ENCODE measurements at places on chromosomes 2 and 18.
A peak's percentile ranks its signal among the peaks of the same experiment; 100 is the strongest.

DNA sequence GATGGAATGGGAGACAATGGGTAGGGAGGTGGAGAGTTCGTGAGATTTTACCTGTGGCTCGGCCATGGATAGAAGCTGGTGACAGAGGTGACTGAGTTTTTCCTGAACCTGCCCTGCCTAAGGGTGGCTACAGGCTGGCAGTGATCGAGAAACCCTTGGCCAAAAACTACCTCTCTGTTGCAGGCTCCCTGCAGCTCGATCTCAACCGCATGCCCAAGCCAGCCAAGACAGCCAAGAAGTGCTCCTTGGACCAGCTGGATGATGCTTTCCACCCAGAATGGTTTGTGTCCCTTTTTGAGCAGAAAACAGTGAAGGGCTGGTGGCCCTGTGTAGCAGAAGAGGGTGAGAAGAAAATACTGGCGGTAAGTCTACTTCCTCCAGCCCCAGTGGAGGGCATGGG, 225.5 kb downstream of the DYSF start:
- no peak for DNase-seq

DNA sequence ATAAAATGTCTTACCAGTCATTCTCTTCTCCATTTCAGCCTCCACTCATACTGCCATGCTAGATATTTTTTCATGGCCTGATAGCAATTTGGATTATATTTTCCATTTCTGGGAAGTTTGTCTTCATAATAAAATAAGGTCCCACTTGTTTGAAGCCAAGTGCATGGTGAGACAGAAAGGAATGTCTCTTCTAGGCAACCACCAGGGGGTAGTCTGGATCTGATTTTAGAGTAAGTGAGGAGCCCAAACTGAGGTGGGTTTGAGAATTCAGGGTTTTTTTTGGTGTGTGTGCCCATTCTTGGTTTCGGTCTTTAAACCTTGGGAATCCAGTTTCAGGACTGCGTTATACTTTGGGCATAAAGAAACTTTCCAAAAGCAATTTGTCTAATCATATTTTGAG, 315.5 kb downstream of the RPRM start:
- no peak for DNase-seq

DNA sequence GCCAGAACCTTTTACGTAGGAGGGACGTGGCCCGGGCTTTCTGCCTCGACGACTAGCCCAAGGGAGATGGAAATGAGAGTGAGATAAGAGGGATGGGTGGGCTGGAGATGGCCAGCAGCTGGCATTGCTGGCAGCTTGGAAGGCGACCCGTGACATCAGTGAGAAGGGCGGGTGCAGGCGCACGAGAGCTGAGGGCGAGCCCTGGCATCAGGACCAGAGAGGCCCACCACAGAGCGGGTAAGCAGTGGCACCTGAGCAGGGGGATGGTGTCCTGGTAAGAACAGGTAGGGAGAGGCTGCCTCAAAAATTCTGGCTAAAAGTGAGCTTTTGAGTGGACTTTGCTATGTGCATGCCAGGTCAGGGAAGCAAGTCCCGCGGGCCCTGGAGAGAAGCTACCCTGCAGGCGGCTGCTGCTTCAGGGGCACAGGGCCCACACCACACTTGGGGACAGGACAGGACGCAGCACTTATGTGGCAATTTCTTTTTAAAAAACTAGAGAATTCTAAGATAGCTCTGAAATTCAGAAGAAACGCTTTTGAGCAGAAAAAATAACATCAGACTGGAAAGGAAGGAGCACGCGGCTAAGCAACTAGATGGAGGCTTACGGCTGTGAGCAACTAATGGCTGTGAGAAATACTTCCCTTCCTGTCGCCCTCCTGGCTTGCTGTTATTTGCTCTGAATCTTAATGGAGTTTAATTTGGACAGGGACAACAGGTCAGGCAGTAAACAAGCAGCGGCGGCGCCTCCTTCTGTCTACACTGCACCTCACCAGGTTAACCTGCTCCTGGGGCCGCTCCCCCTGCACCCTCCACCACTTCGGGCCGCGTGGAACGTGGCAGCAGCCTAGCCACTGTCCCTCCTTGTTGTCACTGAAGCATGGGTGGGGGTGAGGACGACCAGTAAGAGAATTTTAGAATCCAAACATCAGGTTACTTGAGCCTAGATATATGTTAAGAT, 20.5 kb downstream of the THAP4 start:
- DNase-seq = no peak

GRCh38 chr2:181037922-181038321, 57.5 kb downstream of the UBE2E3 start:
- no peak for DNase-seq

DNA sequence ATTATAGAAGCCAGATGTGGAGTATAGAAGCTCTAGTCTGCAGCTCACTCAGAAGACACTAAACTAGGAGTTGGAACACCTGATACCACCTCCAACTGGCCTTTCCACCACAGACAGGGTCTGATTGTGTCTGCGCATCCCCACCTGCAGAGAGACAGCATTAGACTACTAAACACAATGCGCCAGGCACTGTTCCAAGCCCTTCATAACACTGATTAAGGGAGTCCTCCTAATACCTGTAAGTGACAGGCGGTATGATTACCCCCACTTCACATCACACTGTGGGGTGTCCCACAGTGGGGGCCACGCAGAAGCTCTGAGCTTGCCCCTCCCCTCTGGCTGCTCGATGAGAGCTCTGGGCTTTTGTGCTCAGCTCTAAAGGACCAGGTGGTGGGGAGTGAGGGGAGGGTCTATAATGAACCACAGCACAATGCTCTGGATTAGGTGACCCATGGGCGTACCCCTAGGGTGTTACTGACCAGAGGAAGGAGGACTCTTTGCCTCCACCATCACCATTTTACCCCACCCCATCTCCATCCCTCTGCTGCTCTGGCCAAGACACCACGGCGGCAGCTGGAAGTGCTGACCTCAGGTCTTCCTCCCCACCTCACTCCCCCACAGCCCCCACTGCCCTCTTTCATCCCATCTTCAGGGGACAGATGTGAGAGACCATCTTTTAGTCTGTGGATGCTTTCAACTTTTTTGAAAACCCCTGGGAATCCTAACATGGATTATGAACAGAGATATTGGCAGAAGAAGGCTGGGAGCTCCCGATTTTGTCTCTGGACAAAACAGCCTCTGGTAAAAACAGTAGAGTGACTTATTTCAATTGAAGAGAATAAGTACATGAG, 145.1 kb downstream of the GFPT1 start:
- DNase-seq = no peak

GRCh38 chr2:162490761-162491470, 147.0 kb downstream of the GCA start:
- DNase-seq = no peak

DNA sequence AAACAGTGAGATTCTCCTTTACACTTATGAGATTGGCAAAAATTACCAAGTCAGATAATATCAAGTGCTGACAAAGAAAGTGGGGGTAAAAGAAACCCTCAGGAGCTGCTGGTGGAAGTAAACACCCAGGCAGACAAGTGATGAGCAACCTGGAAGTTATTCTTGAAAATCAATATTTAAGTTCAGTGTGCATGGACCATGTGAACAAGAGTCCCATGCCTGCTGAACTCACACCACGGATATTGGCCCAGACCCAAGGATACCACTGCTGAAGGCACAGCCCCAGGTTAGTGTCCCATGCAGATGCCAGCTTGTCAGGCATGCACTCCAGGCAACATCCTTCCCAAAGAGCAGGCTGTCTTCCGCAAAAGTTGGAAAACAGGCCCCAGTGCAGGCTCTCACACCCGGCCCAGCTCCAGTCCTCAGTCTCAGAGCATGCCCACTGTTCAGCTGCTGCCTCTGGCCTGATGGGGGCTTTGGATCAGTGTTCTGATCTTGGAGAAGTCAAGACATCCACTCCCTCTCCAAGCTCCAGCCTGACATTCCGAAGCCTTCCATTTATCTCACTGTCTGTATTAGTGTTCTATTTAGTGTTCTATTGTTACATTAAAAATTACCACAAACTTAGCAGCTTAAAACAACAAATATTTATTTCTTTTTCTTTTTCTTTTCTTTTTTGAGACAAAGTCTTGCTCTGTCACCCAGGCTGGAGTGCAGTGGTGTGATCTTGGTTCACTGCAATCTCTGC, 70.0 kb downstream of the HS1BP3 start:
- DNase-seq = no peak

- peak; percentile 80 for DNase-seq
Observed at GRCh38 chr2:147989809-147990403, 30.6 kb downstream of the ORC4 start.

GRCh38 chr18:13834496-13835015, 10.6 kb downstream of the MC5R start:
- DNase-seq = no peak

- DNase-seq = no peak
Observed at GRCh38 chr18:35123811-35124210, 82.6 kb downstream of the MAPRE2 start.

- no peak for DNase-seq
Observed at GRCh38 chr2:147501968-147502367, 342.9 kb upstream of the ACVR2A start.

DNA sequence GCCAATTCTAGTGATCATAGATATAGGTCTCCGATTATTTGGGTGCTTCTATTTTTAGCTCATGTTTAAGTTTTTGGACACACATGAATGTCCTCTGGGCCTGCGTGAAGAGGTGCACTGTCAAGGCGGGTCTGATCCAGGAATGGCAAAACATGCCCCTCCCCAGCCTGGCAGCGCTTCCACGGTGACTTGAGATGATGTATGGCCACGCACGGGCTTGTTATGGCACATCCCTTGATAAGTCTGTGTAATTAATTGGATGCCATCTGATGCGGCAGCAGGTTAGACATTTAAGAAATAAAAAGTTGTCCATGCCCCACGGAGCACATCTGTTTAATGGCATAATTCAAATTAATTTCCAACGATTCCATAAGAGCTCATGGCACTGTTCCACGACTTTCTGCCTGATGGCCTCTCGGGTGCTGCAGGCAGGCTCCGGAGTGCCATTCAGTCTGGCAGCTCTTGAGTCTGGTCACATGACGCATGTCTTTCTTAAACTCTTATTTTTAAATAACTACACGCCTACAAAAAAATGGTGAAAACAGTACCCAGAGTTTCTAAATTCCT, 151.4 kb downstream of the ACKR3 start:
- DNase-seq = no peak

- no peak for DNase-seq
Observed at GRCh38 chr18:80070825-80071224, 36.6 kb downstream of the RBFA start.

- DNase-seq = no peak
Observed at GRCh38 chr2:223647258-223647952, 45.2 kb upstream of the SCG2 start.

Measured in AML-193 (cell line).